Renal cortical epithelial cell (primary cell): ENCODE measurements at places on chromosomes 2 and 18.

DNA sequence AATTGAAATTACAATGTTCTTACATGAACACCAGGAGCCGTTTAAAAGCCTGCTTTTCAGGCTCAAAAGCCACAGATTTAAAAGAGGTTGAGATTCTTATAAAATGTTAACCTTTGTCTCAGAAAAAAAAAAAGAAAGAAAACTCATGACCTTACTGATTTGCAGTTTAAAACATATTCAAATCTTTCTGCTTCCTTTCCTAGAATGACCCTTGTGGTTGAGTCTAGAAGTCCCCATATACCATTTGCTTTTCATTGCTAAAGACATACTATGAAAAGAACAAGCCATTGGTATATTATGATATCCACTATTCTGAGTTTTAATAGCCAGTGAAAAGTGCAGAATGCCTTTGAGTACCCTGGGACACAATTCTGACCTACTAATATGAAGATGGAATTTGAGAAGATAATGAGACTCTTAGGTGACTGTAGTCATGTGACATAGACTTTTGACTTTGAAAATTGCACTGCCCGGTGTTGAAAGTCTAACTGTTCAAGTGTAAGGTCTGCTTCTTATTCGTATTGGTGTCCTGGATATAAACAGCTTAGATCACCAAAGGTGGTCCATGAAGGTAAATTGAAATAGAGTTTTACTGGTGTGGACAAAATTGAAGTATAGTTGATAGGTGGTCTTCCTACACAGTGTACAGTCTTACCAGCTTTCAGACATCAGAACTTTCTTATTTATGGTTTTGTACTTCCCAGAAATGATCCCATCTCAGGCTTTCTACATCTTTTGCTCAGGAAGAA lies 117.0 kb downstream of the DOCK10 start:
- DNase-seq = no peak

GRCh38 chr2:182482511-182482910 lies 55.7 kb upstream of the PDE1A start:
- peak; percentile 23 for DNase-seq

DNA sequence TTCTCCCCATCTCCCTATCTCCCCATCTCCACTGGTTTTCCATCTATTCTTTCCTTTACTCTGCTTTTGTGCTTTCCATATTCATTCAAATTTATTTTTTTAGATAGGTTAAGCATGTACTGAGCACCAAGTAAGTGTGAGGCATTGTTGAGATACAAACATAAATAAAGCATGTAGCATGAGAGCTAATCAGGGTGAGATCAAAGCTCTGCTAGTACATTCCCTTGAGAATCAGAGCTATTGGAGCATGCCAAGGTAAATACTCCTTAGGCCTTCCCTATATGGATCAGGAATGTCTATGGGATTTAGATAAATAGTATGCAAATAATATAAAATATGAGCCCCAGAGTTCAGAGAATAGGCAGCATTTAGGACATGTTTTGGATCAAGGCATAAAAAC lies 25.3 kb downstream of the BABAM2 start:
- peak; percentile 50 for DNase-seq

GRCh38 chr18:25759111-25759510 lies 331.3 kb downstream of the SS18 start:
- no peak for DNase-seq

- DNase-seq = peak; percentile 92
These were observed 41.8 kb upstream of the ATG16L1 start for GRCh38 chr2:233209533-233210171.

DNA sequence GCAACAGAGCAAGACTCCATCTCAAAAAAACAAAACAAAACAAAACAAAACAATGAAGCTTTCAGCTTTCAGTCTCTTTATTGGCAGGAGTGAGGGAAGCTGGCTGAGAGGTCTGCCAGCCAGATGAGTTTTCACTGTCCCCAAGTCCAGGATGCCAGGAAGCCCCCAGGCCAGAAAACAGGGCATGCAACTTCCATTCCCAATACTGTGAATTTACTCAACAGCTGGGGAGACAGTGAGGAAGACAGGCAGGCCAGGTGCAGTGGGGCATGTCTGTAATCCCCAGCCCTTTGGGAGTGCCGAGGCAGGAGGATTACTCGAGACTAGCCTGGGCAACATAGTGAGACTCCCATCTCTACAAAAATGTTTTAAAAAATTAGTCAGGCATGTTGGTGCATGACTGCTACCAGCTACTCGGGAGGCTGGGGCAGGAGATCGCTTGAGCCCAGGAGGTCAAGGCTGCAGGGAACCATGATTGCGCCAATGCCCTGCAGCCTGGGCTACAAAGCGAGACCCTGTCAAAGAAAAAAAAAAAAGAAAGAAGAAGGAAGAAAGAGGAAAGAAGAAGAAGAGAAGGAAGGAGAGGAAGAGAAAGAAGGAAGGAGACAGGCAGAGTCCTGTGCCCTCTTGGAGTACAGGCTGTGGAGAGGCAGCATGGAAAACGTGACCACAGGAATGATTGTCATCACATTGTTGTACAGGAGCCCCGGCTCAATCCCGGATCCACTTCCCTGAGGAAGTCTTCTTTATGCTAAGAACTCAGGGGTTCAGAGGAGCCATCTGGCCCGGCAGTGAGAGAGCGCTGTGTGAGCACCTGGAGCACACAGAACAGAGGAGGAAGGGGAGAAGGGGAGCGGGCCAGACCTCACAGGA lies 29.2 kb upstream of the POMC start:
- DNase-seq = no peak
